Gastroesophageal sphincter (tissue), 4 donors: ENCODE measurements at places on chromosomes 1 and 21.
A peak's percentile ranks its signal among the peaks of the same experiment; 100 is the strongest.

DNA sequence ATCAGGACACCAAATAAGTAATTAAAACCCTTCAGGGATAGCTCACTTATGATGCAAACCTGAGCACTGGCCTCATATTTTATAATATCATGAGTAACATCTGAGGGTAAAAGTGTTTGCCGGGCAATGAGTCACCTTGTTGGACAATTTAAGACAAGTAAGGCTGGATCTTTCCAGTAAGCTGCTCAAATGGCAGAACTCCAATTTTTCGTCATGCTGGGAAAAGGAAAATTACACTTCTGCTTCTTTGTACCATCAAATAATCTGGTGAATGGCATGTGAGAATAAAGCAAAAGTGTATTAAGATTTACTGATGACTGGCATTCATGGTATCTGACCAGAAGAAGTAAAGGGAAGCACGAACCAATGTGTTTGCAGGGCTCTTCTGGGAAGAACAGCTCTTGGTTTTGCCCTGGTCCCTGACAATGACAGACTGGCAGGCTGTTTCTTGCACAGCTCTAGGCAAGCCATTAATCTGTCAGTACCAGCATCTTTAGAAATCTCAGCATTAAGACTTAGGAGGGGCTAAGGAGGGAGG is 392.2 kb downstream of the VAV3 start:
- H3K27ac ChIP-seq, result peak overlapping the region; percentile 48
- no peaks in the 10 kb centered on the region for H3K36me3 ChIP-seq
- no peaks in the 10 kb centered on the region for H3K27me3 ChIP-seq
- no peaks in the 10 kb centered on the region for H3K4me1 ChIP-seq

DNA sequence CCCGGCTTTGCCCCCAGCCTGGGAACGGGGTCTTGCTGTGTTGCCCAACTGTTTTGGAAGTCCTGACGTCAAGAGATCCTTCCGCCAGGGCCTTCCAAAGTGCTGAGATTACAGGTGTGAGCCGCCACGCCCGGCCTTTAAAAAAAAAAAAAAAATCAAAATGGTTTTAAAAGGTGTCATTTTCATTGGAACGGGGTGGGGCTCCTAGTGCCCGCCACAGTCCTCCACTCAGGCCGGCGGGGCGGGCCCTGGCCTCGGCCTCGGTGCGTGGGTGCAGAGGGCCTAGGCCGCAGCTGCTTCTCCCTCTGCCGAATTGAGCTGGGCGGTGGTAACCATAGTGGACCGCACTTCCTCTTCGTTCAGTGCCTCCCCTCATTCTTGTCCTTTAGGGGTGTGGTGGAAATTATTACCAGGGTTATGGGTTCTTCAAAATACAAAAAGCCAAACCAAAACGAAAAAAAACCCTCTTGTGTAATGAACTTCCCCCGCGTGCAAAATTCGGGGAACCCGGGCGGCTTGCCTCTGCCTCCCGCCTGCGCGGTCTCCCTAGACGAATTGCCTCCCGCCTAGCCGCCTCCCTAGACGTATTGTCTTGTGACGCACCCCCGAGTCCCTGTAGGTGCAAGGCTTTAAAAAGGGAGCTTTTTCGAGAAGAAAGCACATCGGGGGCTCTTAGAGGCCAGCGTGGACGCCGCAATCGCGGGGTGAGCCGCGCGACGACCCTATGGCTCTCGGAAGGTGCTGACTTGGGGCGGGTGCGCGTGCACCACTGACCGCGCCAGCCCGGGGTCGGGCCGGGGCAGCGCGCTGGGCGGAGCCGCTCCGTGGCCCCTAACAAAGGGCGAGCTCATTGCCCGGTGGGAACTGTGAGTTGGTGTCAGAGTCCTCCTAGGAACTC is 10.5 kb upstream of the SPEN start:
- H3K36me3 ChIP-seq, result no peaks in the 10 kb centered on the region
- ATAC-seq, result no peak
- peaks cover 27% of the 10 kb centered on the region for H3K4me1 ChIP-seq

GRCh38 chr1:88647249-88647645 is 36.8 kb upstream of the PKN2 start:
- no peaks in the 10 kb centered on the region for H3K36me3 ChIP-seq
- H3K4me1 ChIP-seq, result no peaks in the 10 kb centered on the region
- H3K27me3 ChIP-seq, result no peaks in the 10 kb centered on the region
- ATAC-seq, result no peak
- H3K27ac ChIP-seq, result no peak overlapping the region
- H3K4me3 ChIP-seq, result no peak overlapping the region

GRCh38 chr1:3924186-3924824 is 24.2 kb upstream of the C1orf174 start:
- H3K4me3 ChIP-seq, result no peak overlapping the region
- no peak for ATAC-seq
- no peaks in the 10 kb centered on the region for H3K36me3 ChIP-seq
- no peaks in the 10 kb centered on the region for H3K4me1 ChIP-seq
- H3K27me3 ChIP-seq, result peaks cover 60% of the 10 kb centered on the region

GRCh38 chr21:9772348-9772672 is 749.1 kb upstream of the TPTE start:
- H3K36me3 ChIP-seq, result no peaks in the 10 kb centered on the region
- ATAC-seq, result no peak
- H3K4me3 ChIP-seq, result no peak overlapping the region
- H3K27ac ChIP-seq, result no peak overlapping the region

GRCh38 chr1:69673321-69673720 is 105.6 kb downstream of the LRRC7 start:
- no peak for ATAC-seq
- no peak overlapping the region for H3K4me3 ChIP-seq
- H3K4me1 ChIP-seq, result no peaks in the 10 kb centered on the region
- H3K36me3 ChIP-seq, result no peaks in the 10 kb centered on the region
- H3K27me3 ChIP-seq, result no peaks in the 10 kb centered on the region

GRCh38 chr1:66380452-66381212 is 153.3 kb upstream of the SGIP1 start:
- peaks cover under 1% of the 10 kb centered on the region for H3K4me1 ChIP-seq
- no peak overlapping the region for H3K27ac ChIP-seq
- H3K27me3 ChIP-seq, result no peaks in the 10 kb centered on the region
- ATAC-seq, result no peak

DNA sequence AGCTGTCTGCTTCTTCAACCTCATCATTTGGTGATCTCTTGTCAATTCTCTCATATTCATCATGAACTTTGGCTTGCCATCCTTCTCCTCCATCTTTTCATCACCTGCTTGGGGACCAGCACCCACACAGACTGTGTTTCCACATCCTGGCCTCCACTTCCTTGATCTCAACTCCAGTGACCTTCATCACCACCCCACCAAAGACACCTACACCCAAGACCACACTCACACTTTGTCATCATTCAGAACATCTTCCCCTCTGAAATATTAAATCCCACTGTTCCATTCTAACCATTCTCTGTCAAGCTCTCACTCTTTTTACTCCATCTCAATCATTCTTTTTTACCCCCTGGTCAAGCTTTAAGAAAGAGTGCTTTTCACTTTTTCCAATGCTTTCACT is 115.5 kb upstream of the VAV3 start:
- H3K36me3 ChIP-seq, result no peaks in the 10 kb centered on the region
- no peak overlapping the region for H3K4me3 ChIP-seq
- H3K4me1 ChIP-seq, result no peaks in the 10 kb centered on the region
- H3K27me3 ChIP-seq, result peaks cover 6% of the 10 kb centered on the region

GRCh38 chr1:98277118-98277517 is 356.3 kb upstream of the DPYD start:
- no peak overlapping the region for H3K4me3 ChIP-seq
- no peak overlapping the region for H3K27ac ChIP-seq
- H3K4me1 ChIP-seq, result no peaks in the 10 kb centered on the region
- ATAC-seq, result no peak
- H3K36me3 ChIP-seq, result no peaks in the 10 kb centered on the region

- H3K36me3 ChIP-seq, result no peaks in the 10 kb centered on the region
- H3K27me3 ChIP-seq, result peaks cover 31% of the 10 kb centered on the region
- H3K27ac ChIP-seq, result no peak overlapping the region
- no peak for ATAC-seq
- H3K4me3 ChIP-seq, result no peak overlapping the region
- no peaks in the 10 kb centered on the region for H3K4me1 ChIP-seq
Observed at GRCh38 chr1:29664711-29665110, 428.4 kb downstream of the PTPRU start.

DNA sequence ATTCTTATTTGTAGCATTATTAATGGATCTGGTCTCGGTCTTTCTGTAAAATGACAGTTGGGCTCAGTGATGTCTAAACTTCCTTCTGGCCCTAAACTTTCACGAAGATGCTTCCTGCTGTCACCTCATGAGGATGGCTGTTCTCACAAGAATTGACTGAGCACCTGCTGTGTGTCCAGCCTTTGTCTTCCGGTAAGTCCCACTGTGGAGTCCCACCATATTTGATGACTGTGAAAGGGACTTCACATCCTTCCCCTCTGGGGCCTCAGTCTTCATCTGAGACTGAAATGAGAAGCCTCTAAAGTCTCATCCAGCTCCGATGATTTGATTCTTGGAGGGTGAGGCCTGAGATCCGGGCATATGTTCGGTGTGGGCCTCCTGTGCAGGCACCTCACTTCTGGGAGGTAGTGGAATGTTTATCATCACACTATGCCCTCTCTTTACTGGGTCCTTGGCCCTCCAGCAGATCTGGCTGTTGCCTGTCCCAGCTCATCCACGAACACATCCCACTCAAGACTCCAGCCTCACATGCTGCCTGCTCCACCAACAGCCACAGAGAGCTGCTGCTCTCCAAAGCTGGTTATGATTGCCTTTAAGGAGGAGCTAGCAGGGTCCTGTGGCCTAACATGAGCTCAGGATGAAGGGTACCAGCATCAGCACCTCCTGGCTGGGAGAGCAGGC is 95.8 kb downstream of the KCNN3 start:
- H3K4me1 ChIP-seq, result no peaks in the 10 kb centered on the region
- H3K4me3 ChIP-seq, result no peak overlapping the region
- no peak overlapping the region for H3K27ac ChIP-seq
- ATAC-seq, result no peak

GRCh38 chr1:206023695-206024094 is at the start of gene CTSE:
Gene CTSE (minus strand): TSS chr1:206023895. CDS start chr1:206023791, 104 bp downstream.
- no peak within 1 kb of the TSS for H3K27ac ChIP-seq
- H3K27me3 ChIP-seq, result peaks cover 8% of the 10 kb centered on the region
- no peak within 1 kb of the TSS for H3K4me3 ChIP-seq
- ATAC-seq, result no peak
- H3K36me3 ChIP-seq, result no peaks in the 10 kb centered on the region
